Right ventricle myocardium superior (tissue), 1 donor: ENCODE measurements at places on chromosomes 4 and X. TPM values are rescaled to one million over a fixed set of nuclear protein-coding genes. Genes with fewer than 3 reads are reported as not detected.

The KLF8 gene
- 3.2 TPM for total RNA-seq

The ZCCHC18 gene
- 0.65 TPM for total RNA-seq

The NSG1 gene
- 6.8 TPM for total RNA-seq

The HSD17B13 gene
- total RNA-seq = 0.32 TPM

- DNase-seq = no peak
Observed at GRCh38 chr4:57083090-57083489, 27.1 kb downstream of the IGFBP7 start.
